Iris pigment epithelial cell (primary cell): ENCODE measurements at places on chromosomes 1 and 21.

DNA sequence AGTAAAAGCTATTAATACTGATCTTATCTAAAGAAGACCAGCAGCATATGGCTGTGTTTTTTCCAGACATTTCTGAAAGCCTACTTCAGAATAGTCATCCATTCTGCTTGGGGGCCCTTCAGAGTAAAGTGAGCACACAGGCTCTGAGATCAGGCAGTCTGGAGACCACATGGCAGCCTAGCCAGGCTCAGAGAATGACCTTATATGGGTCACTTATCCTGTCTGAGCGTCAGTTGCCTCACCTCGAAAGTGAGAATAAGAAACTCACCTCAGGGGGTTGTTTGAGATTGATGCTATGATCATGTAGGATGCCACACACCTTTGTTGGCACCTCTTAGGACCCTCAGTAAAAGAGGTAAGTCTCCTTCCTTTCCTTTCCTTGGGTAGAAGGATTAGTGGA lies 270.4 kb downstream of the GRIK1 start:
- DNase-seq = no peak

GRCh38 chr1:57707631-57708030 lies 283.8 kb upstream of the DAB1 start:
- no peak for DNase-seq

GRCh38 chr1:145990249-145990855 lies 6.0 kb downstream of the TXNIP start:
- DNase-seq = no peak

DNA sequence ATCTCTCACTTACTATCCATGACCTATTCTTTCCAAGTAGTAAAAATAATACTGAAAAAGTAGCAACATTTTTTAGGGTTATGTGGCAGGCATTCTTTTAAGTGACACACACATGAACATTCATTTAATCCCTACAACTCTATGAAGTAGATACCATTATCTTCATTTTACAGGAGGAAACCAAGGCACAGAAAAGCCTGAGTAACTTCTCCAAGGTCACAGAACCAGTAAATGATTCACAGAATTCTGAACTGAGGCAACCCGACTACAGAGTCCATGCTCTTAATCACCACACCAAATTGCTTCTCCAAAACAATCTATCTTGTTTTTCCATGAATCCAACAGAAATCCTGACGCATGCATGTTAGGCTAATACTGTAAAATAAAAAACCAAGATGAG lies 17.5 kb downstream of the FUBP1 start:
- no peak for DNase-seq

DNA sequence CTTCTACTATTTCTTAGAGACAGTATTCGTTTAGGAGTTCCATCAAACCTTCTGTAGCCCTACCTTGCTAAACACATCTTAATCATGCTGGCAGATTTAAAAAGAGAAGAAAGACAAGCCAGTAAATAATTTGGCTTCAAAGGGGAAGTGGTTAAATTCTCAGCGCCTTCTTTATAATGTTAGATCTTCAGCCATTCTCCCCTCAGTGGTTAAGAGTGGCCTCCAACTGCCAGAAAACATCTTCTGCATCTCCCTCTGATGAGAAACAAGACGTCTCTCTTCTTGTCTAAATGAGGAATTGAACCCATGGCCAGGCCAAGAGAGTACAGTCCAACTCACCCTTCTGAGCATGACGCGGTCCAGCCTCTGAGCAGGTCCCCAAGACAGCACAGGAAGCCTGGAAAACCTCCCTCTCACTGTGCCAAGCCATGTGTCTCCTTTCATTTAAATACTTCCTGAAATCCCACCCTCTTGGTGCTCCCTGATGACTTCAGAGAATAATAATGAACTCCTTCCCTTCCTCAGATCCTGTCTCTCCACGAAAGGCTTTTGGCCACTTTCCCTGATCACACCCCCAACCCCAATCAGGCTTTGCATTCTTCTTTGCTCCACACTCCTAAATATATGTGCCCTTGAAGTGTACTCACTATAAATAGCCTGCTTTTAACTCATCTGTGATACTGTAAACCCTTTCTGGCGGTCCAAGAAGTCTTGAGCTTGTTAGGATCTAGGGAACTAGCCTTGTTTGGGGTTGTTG lies 16.4 kb upstream of the LRRC52 start:
- no peak for DNase-seq

GRCh38 chr21:43318841-43319781 lies 107.8 kb downstream of the SIK1 start:
- peak; percentile 37 for DNase-seq
